Cardiac muscle cell (in vitro differentiated cells and primary cell): ENCODE measurements at places on chromosomes 5 and 9. TPM values are rescaled to one million over a fixed set of nuclear protein-coding genes. Genes with fewer than 3 reads are reported as not detected.

Gene PCSK5
- polyA plus RNA-seq, result 3.7 and 6.8 TPM in 2 replicates

Gene HAVCR1
- polyA plus RNA-seq, result not detected in 2 replicates

DNA sequence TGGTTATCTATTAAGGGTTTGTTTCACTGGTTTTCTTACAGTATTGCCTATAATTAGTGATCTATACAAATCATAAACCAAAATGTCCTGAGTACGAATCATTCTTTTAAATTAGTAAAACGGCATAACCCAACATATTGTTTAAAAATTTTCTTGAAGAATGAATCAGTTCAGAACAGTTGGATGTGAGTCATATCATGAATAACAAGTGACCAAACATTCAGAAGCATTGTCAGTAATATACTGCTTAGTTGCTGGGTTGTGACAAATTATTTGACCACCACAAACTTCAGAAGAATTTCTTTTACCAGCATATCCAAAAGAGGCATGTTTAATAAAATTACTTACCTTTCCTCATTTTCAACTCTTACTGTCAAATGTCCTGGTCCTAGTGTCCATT, 111.2 kb downstream of the UNC13B start:
- DNase-seq, result no peak

- DNase-seq, result no peak
Measured at GRCh38 chr5:8953911-8954438, 591.9 kb downstream of the SEMA5A start.
